ENCODE measurements at places on chromosomes 5 and 9. TPM values are rescaled to one million over a fixed set of nuclear protein-coding genes. Genes with fewer than 3 reads are reported as not detected.

DNA sequence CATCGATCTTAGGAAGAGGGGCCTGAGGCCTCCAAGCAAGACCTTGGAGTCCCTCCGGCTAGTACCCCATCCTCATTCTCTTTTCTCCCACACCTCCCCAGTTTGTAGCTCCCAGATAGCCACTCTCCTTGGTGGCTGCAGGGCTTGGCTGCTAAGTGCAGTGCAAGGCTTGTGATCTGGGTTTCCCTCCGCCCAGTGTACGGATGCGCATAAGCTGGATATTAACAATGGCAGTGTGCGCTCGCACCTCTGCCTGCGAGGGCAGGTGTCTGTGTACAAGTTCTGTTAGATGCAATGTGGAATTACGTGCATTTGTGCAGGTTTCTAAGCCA, 71.0 kb upstream of the TBCA start:
- no peak for DNase-seq

DNA sequence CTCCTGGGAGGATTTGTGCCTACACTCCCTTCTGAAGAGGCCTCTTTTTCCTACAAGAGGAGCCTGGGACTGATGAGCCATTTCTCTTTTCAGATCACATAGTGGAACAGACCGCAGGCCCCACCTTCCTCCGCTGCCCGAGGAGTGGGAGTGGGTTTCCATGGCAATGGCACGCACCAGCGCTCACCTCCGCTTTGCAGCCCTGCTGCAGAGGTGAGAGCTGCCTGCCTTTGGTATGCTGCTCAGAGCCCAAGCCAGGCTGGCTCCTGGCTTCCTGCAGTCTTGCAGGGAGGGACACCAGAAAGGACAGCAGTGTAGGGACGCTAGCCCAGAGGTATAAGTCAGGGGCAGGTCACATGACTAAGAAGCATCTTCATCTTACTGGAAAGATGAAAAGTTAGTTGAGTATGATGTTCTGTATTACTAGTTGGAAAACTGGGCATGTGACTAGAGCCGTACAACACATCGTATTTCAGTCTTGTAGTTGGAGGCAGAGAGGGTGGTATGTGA, 12.4 kb downstream of the PTTG1 start:
- peak; percentile 94 for DNase-seq

GRCh38 chr5:74126294-74126693, 500.3 kb downstream of the ARHGEF28 start:
- no peak for DNase-seq

GRCh38 chr5:100676817-100677631, 141.8 kb downstream of the FAM174A start:
- DNase-seq = no peak

- DNase-seq = no peak
Observed at GRCh38 chr5:172322028-172322965, 38.7 kb upstream of the UBTD2 start.

- peak; percentile 89 for DNase-seq
Observed at GRCh38 chr5:17219006-17219422, 1.6 kb downstream of the BASP1 start.

Gene DAB2
- 138 TPM for polyA plus RNA-seq

DNA sequence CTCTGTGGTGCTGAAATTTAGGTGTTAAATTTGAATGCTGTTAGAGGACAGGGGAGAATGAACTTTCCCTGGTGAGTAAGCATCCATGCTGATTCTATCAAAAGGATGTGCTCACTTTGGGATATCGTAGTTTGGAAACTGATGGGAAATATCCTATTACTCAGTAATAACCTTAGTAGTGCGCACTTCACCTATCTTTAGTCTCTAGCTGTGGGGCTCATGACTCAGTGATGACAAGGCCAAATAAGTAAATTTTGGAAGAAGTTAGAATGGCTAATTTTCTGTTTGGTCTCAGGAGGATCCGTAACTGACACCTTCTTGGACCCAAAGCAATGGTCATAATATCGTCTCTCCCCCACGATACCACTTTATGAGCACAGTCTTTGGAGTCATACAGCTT, 448.4 kb downstream of the PSAT1 start:
- no peak for DNase-seq

DNA sequence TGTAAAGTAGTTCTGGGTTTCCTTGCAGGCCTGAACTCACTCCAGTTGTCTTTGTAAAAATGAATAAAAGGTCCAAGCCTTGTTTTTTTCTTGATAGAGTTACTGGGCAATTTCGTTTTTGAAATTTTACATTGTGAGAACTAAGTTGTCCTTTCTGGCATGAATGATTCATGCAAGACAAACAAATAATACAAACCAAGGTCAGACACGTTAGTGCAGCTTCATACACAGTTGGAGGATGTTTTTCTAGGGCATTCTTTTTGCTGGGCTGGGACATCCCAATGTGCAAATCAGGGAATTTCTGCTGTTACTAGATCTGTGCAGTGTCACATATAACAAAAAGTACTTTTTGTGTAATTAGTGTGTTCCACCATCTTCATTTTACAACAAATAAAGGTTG, 96.0 kb downstream of the MEGF10 start:
- no peak for DNase-seq

Measured in kidney (tissue), 22 donors.